Stimulated activated CD4-positive, alpha-beta T cell treated with anti-CD3 and anti-CD28 coated beads, TNF-alpha, amount 100 ng/mL, for 48 hours (primary cell): ENCODE measurements at places on chromosomes 7 and 10.

DNA sequence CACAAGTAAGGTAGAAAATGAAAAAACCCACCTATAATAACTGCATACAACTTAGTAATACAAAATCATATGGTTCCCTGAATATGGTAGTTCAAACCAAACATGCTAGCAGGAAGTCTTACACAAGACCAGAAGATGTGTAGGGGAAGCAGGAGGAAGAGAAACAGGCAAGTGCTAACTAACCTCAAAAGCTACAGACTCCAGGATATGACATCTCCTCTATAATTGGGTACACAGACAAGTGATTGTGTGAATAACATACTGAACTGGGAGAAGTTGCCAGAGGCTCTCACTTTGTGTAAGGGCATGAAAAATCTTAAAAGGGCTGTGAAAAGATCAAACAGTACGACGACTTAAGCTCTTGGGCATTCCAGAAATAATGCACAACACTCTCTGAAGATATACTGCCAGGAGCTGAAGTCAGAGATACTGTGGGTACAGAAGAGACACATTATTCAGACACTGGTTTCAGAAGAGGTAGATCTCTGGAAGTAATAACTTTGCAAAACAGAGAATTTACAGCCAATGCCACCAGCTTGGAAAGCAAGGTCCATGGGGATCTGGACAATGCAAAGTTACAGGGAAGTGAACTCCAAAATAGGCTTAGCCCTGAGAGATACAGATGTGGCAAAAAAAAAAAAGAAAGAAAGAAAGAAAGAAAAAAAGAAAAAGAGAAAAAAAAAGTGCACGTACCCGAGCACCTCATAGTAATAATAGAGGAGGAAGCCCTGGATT, 767.2 kb downstream of the TNS3 start:
- DNase-seq: no peak

GRCh38 chr10:34134602-34135001, 680.5 kb downstream of the PARD3 start:
- no peak for DNase-seq

DNA sequence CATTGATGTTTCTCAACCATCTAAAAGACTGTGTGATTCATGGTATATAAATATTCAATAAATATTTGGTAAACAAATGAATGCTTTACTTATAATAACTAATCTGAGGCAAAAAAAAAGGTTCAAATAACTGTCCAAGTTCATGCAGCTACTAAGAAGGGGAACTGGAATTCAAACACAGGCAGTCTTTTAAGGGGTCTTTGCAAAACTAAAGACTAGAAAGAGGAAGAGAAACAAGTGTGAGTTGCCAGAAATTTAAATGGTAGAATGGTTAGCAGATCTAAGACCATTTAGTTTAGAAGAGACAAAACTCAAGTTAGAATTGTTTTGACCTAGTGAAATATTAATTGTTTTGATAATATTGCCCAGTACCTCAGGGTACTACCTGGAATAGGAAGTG, 642.0 kb upstream of the LRRN3 start:
- no peak for DNase-seq

- DNase-seq: no peak
Measured at GRCh38 chr10:131812736-131813604, 87.8 kb upstream of the PPP2R2D start.

DNA sequence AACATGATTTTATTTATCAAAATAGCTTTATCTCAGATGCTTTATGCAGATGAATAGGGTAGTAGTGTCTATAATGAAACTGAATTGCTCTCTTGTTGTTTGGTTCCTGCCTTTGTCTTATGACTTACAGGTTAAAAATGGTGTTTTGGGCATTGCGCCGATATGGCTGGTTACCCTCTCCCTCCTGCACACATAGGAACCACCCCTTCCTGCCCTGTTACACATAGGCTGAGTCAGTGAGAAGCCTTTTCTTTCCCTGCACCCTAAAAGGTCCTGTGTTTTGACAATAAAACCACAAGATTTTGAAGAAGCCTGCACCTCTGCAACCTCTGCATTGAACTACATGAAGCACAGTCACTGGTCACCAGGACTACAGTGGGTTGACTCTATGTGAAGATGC, 655.8 kb upstream of the ANKRD30A start:
- DNase-seq: no peak
